ENCODE measurements at places on chromosomes 6 and 20.

DNA sequence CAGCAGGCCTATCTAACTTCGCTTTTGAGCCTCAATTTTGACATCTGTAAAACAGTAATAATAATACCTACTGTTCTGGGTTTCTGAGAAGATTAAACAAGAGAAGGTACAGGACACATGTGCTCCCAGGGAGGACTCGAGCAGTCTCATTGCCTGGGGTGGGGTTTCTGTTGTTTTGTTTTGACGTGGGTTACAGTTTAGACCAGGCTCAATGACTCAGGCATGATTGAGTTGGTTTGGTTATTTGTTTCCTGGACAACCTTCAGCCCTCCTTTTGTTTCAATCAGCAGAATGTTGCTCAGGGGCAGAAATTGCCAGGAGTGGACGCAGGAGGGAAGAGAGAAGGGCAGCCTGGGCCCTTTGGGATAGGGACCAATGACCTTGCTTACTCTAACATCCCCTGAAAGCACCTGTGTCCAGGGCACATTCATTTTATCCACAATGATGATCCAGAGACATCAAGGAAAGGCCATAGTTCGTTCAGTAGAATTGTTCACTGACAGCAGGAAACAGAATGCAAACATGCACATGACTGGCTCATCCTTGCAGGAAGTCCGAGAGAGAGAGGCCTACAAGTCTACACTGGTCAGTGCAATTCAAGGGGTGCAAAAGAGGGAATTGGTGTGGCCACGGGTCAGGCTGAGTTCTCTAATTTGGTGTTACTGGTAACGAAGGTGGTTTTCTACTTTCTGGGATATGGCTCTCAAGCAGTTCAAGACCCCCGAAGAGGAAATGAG is 74.5 kb upstream of the MRPS10 start:
- DNase-seq: no peak

- DNase-seq: no peak
These were observed 4.1 kb upstream of the PMEPA1 start for GRCh38 chr20:57713951-57714350.

DNA sequence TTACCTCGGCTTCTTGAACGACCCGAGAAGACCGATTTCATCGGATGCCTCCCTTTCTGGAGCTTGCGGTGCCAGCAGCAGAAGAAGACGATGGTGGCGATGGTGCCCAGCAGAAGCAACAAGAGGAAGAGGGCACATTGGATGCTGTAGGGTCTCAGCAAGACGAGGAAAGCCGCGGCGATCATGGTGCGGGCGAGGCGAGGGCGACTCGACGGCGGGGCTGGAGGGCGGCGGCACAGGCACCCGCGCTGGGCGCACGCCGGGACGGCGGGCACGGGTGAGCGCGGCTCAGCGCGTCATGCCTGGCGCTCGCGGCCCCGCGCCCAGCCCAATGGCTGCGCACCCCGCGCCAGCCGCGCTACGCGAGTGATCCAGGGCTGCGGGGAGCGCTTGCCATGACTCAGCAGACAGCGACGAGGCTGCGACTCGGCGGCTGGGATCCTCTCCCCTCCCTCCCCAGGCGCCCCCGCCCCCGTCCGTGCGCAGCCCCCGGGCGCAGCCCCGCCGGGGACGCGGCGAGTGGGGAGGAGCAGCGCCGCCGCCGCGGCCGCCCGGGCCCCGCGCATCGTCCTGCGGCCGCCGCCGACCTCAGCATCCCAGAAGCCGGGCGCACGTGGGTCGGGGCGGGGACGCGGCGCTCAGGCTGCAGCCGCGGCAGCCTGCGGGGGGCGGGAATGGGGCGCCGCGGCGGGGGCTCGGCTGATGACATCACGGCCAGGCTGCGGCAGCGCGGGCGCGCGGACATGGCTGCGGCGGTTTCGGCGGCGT is at the start of gene BEND6:
BEND6 (plus strand) TSS at position 705 of the 768 bp plus-strand sequence. CDS start 26,704 bp downstream, outside the sequence.
- DNase-seq: no peak

GRCh38 chr6:30612213-30612612 is 4.8 kb downstream of the PPP1R10 start:
- no peak for DNase-seq

- DNase-seq: no peak
These were observed 58.8 kb upstream of the ZNF831 start for GRCh38 chr20:59104831-59105230.

GRCh38 chr6:21707524-21708319 is 114.2 kb downstream of the SOX4 start:
- DNase-seq: no peak

- no peak for DNase-seq
These were observed 24.6 kb downstream of the CYP24A1 start for GRCh38 chr20:54148947-54149764.

DNA sequence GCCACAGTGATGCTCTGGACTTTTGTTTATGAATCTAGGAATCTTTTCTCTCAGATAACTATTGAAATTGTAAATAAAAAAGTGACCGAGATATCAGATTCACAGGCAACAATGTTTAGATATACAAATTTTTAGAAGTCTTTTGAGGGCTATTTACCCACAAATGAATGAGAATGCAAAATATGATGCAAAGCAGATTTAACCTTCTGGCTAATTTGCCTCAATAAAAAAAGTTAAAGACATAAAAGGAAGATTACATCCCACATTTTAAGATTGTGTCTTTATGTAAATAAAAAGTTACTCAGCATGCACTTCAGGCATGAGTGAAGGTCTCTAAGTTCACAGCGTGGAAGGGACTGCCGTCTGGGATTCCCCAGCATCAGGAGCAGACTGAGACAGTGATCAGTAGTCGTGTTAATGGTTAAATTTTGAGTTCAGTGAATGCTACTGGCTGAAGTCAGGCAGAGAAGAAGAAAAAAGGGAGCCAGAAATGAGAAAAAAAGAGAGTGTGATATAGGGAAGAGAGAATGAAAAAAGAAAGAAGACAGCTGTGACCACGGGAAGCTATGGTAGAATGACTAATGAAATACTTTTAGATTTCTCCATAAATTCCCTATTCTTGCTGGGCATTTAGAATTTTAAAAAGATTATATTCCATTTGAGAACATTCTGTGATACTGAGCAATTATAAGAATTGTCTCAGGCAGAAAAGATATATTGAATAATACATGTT is 93.6 kb downstream of the MYB start:
- DNase-seq: no peak

DNA sequence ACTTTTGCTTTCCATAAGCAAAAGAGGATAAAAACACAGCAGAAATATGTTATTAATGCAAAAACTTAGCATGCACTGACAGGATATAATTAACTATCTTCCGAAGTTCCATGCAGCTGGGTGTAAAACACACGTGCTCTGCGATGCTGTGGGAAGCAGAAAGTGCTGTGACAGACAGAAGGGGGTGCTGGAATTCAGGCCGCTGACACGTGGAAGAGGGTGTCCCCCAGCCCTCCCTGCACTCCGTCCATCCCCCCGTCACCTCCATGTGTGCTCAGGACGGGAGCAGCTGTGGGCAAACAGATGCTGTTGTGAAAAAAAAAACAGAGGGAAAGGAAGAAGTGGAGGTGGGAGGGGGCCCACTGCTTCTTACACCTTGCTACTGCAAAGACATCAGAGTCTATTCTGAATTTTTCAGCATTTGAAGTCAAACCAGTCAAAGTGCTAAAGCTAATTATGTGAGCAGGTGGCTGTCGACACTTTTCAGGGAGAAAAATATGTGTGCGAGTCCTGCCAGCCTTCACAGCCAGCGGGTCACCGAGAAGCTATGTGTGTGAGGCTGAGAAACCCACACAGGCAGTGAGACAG is 175.9 kb upstream of the AFDN start:
- DNase-seq: no peak

- no peak for DNase-seq
These were observed 26.1 kb upstream of the PYGB start for GRCh38 chr20:25221592-25222460.

GRCh38 chr6:167976708-167977107 is 20.8 kb upstream of the KIF25 start:
- no peak for DNase-seq

GRCh38 chr6:95545226-95545625 is 32.1 kb upstream of the MANEA start:
- no peak for DNase-seq

DNA sequence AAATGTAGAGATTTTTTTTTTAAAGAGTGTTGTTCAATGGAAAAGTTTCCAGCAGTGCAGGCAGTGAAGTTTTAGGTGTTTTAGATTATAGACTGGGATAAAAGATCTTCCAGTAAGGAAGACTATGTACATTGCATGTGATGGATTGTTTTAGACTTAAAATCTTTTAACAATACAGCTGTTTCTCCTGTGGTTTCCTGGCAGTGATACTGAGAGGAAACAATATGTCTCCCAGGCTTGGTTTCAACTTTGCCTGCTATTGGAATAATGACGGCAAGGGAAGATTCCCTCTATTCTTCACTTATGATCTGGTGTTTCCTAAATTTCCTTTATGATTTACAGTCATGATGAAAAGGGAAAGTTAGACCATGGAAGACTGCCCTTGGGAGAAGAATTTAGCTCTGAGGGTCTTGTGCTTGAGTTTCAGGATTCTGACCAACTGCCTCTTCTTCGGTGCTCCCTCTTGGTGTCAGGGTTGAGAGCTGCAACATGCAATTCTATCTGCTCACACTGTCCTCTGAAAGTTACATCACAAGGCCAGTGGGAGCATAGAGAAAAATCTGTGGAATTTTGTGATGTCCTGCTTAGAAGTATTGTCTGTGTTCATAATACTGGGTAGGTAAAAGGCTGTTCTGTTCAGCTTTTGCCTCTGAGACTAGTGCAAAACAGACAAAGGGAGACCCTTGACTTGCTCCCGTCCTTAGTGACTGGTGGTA is 262.8 kb upstream of the MAN1A1 start:
- DNase-seq: no peak

DNA sequence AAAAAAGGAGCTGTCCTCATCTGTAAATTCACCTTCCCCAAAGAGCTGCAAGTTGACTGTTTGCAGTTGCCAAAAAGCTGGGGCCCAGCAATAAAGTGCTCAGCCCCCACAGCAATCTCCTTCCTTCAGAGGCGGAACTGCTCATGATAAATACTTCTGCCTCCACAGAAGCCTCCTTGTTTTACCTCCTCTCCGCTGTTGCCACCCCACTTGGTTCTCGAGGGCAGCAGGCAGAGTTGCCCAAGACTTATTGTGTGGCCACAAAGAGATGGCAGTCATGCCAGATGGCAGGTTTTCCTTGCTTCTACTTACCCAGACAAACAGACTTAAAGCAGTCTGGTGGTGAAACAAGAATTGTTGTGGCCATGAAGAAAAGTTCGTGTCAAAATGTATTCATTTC is 66.3 kb downstream of the SLX4IP start:
- no peak for DNase-seq

DNA sequence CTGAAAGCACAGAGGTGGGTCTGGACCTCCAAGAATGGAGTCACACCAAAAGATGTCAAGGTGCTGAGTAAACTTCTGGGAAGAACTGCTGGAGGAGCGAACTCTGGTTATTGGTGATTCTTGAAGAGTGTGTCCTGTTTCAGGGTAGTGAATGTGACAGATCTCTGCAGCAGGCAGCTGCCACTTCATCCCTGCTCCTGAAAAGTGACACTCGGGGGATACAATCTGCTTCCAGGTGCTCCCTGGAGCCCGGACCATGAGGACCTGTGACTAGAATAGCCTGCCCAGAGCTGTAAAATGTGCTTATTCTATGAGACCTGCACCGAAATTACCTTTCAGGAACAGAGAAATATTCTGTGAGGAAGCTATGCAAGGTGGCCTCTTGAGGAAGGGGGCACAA is 191.1 kb downstream of the FOXC1 start:
- no peak for DNase-seq

GRCh38 chr20:58112017-58112781 is 116.3 kb downstream of the ANKRD60 start:
- no peak for DNase-seq

GRCh38 chr6:16623731-16624130 is 137.5 kb downstream of the ATXN1 start:
- no peak for DNase-seq

DNA sequence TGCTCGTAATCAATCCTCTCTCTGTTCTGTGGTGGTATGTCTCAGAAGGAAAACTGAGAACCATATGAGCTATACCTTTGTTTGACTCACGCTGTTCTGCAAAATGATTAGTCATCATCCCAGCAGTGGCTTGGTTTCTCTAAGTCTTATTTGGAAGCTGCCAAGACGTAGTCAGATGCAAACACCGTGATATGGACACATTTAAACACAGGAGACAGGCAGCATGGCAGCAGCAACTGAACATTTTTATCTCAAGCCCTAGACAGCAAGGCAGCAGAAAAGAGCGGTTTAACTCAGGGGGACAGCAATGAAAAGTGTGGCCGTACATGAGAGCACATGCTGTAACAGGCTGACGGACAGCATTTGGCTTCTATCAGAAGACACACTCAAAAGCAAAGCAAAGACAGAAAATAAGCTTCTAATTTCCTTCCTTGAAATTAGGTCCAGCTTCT is 1295.1 kb downstream of the EPHA7 start:
- DNase-seq: no peak

DNA sequence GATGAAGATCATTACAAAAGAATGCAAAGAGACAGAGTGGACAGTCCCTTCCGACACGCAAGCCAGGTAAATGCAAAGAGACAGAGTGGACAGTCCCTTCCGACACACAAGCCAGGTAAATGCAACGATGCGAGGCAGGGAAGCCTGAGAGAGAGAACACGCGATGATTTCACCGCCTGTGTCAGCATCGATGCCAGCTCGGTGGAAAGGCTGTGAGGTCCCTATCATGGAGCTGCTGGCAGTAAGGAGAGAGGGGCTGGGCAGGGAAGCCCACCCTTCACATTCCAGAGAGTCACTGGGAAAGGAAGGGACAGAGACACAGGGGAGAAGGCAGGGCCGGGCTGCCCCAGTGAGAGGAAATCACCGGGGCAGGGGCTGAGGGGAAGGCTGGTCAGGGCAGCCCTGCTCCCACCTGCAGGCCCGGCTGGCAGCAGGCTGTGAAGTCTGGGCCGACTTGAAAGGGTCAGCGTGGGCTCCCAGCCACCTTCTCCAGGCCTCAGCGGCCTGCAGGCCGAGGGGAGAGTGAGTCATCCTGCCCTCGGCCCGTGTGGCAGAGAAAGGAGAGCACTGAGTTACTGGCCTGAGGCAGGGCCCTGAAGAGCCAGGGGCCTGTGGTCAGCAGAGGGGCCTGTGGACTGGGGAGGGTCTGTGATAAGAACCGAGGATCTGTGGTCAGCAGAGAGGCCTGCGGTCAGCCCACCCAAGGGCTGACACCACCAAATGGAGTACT is 80.4 kb downstream of the DACT2 start:
- no peak for DNase-seq

- no peak for DNase-seq
These were observed 23.5 kb downstream of the TM9SF4 start for GRCh38 chr20:32132911-32133549.

- DNase-seq: no peak
These were observed 55.6 kb upstream of the POLR1H start for GRCh38 chr6:30005482-30005881.

Measured in stimulated activated CD4-positive, alpha-beta T cell treated with anti-CD3 and anti-CD28 coated beads, TNF-alpha, amount 100 ng/mL, for 1 hour (primary cell).